ENCODE measurements at places on chromosomes 2 and 18.
A peak's percentile ranks its signal among the peaks of the same experiment; 100 is the strongest.

- DNase-seq: no peak
Measured at GRCh38 chr2:11855064-11855760, 108.8 kb downstream of the LPIN1 start.

GRCh38 chr2:223019390-223019930 lies 32.5 kb upstream of the KCNE4 start:
- no peak for DNase-seq

- DNase-seq: no peak
Measured at GRCh38 chr18:49904871-49905555, 91.7 kb upstream of the ACAA2 start.

DNA sequence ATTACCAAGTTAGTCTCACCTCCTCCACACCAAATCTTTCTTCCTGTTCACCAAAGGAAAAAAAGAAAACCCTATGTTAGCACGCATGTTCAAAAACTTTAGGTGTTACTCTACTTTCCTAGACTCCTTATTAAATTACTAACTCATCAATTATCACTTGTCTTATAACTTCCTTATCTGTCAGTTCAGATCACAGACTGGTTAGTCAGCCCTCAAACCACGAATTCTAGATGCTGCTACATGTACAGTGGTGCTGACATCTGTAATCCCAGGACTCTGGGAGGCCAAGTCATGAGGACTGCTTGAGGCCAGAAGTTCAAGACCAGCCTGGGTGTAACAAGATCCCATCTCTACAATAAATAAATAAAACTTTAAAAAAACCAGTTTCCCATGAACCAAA lies 3.5 kb downstream of the YWHAQ start:
- no peak for DNase-seq

- no peak for DNase-seq
Measured at GRCh38 chr2:229591611-229592010, 122.7 kb downstream of the DNER start.

DNA sequence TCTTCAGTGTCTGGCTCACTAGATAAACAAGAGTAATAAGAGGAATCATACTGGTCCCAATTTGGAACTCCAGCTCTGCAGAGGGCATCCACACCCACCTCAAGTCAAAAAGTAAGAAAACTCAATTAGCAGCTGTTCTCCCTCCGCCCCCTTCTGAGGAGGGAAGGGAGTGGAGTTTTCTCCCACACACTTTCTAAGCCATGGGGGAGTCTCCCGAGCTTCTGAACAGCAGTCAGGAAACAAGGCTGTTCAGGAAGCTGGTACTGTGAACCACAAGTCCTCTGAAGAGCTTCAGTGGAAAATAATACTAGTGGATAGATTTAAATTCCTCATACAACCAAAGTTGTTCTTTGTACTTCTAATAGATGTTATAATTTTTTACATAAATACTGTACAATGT lies 32.9 kb upstream of the SPTBN1 start:
- no peak for DNase-seq

DNA sequence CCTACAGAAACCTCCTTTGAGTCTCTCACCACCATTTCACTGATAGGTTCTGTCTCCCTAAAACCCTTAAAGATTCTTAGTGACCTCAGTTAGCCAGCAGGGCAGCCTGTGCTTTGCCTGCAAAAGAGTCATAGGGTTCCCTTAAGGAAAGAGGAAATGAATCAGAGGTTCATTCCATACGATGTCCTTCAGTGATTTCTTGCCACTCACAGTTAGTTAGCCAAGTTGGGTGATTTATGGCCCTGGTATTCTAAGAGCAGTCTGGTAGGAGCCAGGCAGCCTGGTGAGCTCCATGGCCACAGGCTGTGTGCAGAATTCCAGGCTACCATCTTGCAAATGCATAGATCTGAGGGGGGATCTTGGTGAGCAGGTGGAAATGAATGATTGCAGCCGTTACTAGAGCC lies 18.7 kb upstream of the CCBE1 start:
- DNase-seq: no peak

- peak; percentile 61 for DNase-seq
Measured at GRCh38 chr2:136008205-136008865, 22.9 kb upstream of the DARS1 start.

DNA sequence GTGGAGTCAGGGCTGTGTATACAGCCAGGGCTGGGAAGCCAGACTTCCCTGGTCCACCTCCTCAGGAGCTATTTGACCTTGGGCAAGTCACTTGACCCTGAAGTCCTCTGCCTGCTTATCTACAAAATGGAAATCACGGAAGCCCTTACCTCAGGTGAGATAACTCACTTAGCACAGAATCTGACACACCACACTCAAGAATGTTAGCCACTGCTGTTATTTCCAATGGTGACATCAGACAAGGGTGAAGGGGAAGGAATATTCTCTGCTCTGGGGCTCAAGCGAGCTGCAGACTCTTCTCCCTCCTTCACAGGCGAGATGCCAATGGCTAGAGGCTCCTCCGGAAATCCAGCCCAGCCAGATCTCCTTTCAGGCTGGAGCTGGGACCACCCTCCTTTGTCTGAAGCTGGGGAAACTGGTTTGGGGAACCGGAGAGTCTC lies 189.6 kb downstream of the HAUS1 start:
- no peak for DNase-seq

All from activated T-cell treated with anti-CD3 and anti-CD28 coated beads, Interleukin-2, amount 50 U/mL, for 1 hour (primary cell).